ENCODE measurements at places on chromosomes 13 and 19.
A peak's percentile ranks its signal among the peaks of the same experiment; 100 is the strongest.

DNA sequence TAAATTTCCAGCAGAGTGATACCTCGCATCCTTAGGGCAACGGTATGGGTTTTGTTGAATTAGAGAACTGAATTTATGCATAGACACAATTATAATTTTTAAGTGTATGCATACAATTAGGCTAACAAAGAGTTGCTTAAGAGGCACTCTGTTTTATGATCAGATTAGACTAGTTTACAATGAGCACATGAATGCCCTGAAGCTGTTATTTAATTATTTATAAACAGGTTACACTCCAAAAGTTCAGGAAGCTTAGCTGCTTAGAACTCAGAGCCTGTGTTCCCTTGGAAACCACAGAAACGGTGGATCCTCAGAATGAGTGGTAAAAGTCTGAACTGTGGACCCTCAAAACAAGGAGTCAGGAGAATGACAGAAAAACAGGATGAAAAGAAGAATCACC, 72.5 kb upstream of the FBXL3 start:
- no peak overlapping the region for H3K27ac ChIP-seq
- H3K27me3 ChIP-seq, result no peaks in the 10 kb centered on the region
- H3K4me1 ChIP-seq, result no peaks in the 10 kb centered on the region
- no peak overlapping the region for H3K4me3 ChIP-seq
- H3K36me3 ChIP-seq, result peaks cover 2% of the 10 kb centered on the region

DNA sequence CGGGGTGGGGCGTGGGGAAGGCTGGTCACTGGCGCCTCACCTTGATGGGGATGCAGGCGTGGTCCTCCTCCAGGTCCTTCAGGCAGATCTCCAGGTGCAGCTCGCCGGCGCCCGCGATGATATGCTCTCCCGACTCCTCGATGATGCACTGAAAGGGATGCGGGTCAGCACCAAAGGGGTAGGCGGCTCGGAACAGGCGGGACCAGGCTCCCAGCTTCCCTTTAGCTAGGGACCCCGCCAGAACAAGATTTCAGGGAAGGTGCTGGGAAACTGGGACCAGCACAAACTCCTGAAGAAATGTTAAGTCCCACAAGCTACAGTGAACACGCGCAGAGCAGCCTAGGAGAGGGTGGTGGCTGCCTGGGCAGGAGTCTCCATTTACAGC, 6.0 kb downstream of the EEF2 start:
- H3K27me3 ChIP-seq, result no peaks in the 10 kb centered on the region
- H3K27ac ChIP-seq, result no peak overlapping the region
- H3K36me3 ChIP-seq, result peaks cover 86% of the 10 kb centered on the region
- DNase-seq, result no peak

DNA sequence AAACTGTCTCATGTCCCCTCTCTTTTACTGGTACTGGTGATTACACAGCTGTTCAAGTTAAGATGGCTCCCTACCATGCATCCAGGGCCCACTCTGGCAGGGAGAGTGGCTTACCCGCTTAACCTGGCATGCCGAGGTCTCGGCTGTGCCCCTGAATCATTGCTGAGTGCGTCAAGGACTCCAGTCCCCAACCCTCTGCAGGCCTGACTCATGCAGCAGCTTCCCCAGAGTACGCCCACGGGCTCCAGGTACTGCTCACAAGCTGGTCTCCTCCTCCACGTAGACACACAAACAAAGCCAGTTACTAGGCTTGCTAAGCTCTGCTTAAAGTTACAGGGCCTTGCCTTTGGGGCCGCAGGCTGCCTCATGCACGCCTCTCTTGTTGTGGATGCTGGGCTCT, 447.4 kb downstream of the COG6 start:
- no peak overlapping the region for H3K27ac ChIP-seq
- no peaks in the 10 kb centered on the region for H3K36me3 ChIP-seq
- H3K27me3 ChIP-seq, result no peaks in the 10 kb centered on the region
- H3K4me3 ChIP-seq, result no peak overlapping the region

DNA sequence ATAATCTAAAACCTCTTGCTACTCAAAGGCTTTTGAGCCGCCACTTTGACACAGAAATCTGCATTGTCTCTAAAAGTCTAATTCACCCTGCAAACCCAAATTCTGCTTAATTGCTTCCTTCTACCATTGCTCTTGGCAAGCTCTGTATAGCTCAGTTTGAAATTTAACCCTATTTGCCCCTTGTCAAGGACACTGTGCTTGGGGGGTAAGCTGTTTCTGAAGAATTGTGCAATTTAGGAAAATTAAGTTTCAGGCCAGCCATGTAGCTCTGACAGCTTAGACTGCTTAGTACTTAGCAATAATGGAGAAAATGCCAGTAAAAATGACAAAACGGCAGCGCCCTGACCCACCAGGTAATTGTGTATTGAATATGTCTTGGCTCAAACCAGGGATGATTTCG, 282.2 kb downstream of the OLFM4 start:
- H3K27me3 ChIP-seq, result peaks cover 2% of the 10 kb centered on the region
- H3K4me1 ChIP-seq, result no peaks in the 10 kb centered on the region

DNA sequence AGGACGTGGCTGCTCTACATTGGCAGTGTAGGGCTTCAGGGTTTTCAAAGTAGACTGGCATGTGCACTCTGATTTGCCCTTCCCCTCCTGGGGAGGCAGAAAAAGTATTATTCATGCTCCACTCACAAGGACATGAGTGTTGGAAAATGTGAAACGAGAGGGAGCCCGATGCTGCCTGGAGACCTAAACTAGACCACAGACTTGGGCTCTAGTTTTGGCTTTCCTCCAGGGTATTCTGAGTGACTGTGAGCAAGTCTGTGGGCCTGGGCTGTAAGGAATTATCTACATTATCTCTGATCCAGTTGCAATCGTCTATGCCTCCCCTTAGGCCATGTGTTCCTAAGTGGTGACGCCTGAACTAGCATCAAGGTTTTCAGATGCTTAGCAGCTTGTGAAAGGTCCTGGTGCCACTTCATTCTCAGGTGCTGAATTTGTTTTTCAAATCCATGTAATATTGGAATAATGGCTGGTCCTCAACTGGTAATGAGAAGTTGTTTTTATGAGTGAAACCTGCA, 55.0 kb downstream of the MRPL57 start:
- no peak overlapping the region for H3K27ac ChIP-seq
- no peaks in the 10 kb centered on the region for H3K4me1 ChIP-seq
- no peaks in the 10 kb centered on the region for H3K27me3 ChIP-seq
- DNase-seq, result no peak

DNA sequence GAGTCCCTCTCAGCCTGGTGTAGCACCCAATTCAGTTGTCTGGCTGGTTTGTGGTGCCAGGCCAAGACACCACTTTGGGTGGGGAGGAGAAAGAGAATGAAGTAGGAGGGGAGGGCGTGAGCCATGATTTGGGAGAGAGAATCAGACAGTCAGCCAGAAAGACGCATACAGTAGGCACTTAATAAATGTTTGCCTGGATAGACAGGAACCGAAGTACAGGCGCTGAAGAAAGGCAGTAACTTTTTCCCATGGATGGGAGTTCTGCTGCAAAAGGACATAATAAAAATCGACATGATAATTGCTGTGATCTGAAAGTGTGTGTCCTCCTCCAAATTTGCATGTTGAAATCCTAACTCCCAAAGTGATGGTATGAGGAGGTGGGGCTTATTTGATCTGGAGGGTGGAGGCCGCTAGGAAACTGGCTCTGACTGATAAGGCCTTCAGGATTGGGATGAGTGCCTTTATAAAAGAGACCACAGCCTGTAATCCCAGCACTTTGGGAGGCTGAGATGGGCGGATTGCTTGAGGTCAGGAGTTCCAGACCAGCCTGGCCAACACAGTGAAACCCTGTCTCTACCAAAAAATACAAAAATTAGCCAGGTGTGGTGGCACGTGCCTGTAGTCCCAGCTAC, 38.4 kb upstream of the PDCD5 start:
- no peak for DNase-seq
- no peak overlapping the region for H3K27ac ChIP-seq
- no peaks in the 10 kb centered on the region for H3K27me3 ChIP-seq

DNA sequence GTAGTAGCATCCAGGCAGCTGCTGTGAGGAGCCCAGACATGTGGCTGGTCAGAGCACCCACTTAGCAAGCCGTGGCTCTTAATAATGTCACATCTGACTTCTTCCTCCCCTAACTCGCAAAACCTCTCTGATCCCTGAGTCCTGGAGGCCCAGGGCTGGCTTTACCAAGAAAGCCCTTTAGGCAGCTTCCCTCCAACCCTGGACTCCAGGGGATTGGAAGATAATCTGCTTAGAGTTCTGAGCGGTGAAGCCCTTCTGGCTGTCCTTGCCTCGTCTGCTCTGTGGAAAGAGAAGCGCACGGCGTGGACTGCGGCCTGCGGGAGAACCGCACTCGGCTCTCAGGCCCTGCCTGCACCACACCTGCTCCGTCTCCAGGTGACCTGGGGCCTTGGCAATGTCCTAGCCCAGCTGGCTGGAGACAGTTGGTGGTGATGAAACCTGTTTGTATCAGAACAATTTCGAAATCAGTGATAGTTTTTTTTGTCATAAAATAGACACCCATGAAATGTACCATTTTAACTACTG, 64.5 kb upstream of the MCF2L start:
- no peak overlapping the region for H3K27ac ChIP-seq
- H3K27me3 ChIP-seq, result no peaks in the 10 kb centered on the region
- peaks cover 6% of the 10 kb centered on the region for H3K4me1 ChIP-seq
- no peak overlapping the region for H3K4me3 ChIP-seq
- H3K36me3 ChIP-seq, result peaks cover 6% of the 10 kb centered on the region

- no peak for DNase-seq
- H3K4me3 ChIP-seq, result peak overlapping the region; percentile 39
Observed at GRCh38 chr19:3606174-3606689, 443 bp downstream of the TBXA2R start.

GRCh38 chr19:32837531-32837930, 32.0 kb downstream of the SLC7A9 start:
- no peak overlapping the region for H3K4me3 ChIP-seq
- no peaks in the 10 kb centered on the region for H3K4me1 ChIP-seq
- no peak overlapping the region for H3K27ac ChIP-seq
- no peak for DNase-seq

DNA sequence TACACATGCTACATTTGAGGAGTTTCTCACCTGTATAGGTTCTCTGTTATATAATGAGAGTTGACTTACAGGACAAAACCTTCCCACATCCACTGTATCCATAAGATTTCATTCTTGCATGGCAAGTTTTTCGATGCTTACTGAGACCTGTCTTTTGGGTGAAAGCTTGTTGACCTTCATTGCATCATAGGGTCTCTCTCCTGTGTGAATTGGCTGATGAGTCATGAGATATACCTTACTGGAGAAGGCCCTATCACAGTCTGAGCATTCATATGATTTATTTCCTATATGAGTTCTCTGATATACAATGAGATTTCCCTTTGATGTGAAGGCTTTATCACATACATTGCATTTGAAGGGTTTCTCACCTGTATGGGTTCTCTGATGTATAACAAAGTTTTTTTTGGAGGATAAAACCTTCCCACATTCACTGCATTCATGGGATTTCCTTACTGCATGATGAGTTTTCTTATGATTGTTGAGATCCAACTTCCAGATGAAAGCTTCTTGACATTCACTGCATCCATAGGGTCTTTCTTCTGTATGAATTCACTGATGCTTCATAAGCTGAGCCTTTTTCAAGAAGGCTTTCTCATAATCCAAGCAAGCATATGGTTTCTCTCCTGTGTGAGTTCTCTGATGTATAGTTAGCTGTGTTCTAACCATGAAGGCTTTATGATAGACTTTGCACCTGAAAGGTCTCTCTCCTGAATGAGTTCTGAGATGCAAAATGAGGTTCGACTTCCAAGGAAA, 25.7 kb downstream of the ZNF577 start:
- no peak overlapping the region for H3K27ac ChIP-seq
- H3K27me3 ChIP-seq, result no peaks in the 10 kb centered on the region
- H3K36me3 ChIP-seq, result peaks cover 15% of the 10 kb centered on the region
- no peaks in the 10 kb centered on the region for H3K4me1 ChIP-seq
- H3K4me3 ChIP-seq, result no peak overlapping the region
- DNase-seq, result no peak

DNA sequence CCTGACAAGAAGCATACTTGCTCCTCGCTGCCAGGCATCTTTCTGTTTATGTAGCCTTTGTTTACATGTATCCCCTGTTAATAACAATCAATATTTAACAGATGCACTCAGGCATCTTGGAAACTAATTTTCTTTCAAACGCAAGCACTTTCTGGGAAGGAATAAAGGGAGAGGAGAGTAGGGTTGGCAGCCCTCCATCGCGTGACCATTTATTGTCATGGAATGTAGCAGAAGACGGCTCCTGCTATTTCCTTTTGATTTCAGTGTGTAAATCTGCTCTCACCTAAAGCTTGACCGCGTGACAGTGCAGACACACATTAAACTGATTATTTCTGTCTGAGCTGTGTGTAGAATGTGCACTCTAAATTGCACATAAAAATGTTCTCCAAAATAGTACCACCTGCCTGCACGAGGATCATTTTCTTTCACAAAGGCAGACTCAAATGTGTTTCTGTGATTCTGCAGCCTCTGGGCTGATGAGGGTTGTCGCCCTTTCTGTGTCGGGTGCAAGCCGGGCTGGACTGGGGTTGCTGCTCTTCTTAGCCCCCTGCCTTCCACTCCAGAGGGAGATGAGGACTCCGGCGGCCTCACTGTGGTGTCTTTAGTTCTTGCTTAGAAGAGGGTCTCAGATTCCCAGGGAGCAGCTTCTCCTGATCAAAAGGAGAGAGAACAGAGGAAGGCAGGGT, 223.5 kb upstream of the MAB21L1 start:
- H3K27ac ChIP-seq, result no peak overlapping the region
- H3K27me3 ChIP-seq, result no peaks in the 10 kb centered on the region
- H3K4me3 ChIP-seq, result no peak overlapping the region
- peaks cover 4% of the 10 kb centered on the region for H3K4me1 ChIP-seq

- H3K36me3 ChIP-seq, result no peaks in the 10 kb centered on the region
- DNase-seq, result no peak
- H3K27me3 ChIP-seq, result no peaks in the 10 kb centered on the region
- H3K4me1 ChIP-seq, result no peaks in the 10 kb centered on the region
Observed at GRCh38 chr19:13530720-13531119, 24.4 kb upstream of the CACNA1A start.

DNA sequence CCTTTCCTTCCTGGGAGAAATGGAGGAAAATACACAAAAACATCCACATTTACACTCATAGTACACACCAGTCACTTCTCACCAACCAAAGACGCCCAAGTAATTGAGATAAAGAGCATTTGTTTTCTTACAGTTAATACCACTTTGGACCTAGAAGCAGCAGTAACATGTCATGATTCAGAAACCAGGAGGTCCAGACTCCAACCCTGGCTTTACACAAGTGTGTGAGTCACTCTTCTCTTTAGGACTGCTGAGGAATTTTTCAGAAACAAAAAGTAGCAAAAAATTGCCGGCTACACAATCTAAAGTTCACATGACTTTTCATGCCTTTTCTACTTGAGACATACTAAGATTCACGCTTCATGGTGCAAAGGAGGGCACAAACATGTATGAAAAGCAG, 42.1 kb downstream of the TUBGCP3 start:
- no peak overlapping the region for H3K4me3 ChIP-seq
- DNase-seq, result no peak
- H3K36me3 ChIP-seq, result peaks cover 17% of the 10 kb centered on the region
- no peak overlapping the region for H3K27ac ChIP-seq

- H3K27ac ChIP-seq, result no peak overlapping the region
- H3K4me1 ChIP-seq, result peaks cover 2% of the 10 kb centered on the region
- peak; percentile 47 for DNase-seq
- H3K4me3 ChIP-seq, result peak overlapping the region; percentile 63
- no peaks in the 10 kb centered on the region for H3K27me3 ChIP-seq
Observed at GRCh38 chr19:51702103-51702824, 9.1 kb downstream of the SPACA6 start.

Data from iPS DF 6.9 (cell line).